ENCODE measurements at places on chromosomes 6 and 20.

GRCh38 chr6:37864250-37864649 lies 44.7 kb downstream of the ZFAND3 start:
- no peak for DNase-seq

DNA sequence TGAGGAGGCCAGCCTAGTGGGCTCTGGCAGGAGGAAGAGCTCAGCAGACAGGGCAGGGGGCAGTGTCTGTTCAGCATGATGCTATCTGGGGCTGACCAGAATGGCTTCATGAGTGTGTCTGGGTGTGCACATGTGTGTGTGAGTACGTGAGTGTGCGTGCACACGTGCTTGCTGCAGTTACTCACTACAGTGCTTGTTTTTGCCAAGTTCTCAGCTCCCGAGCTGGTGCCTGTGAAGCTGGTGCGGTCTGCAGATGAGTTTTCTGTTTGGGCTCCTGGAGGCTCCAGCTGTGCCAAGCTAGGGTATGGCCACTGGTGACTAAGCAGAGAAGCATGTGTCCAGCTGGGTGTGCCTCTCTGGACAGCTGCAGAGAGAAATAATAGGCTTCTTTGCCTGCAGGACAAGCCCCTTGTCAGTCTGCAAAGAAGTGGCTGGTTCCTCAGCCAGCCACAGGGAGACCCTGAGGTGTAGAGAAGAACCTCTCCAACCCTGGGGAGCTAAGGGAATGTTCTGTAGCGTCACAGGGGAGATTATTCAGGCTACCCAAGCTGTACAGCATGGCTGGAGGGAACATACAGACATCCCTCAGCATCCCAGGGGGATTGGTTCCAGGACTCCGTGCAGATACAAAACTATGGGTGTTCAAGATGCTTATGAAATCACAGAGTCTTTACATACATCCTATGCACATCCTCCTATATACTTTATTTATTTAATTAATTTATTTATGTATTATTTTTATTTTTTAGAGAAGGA lies 40.2 kb upstream of the FAM50B start:
- no peak for DNase-seq

DNA sequence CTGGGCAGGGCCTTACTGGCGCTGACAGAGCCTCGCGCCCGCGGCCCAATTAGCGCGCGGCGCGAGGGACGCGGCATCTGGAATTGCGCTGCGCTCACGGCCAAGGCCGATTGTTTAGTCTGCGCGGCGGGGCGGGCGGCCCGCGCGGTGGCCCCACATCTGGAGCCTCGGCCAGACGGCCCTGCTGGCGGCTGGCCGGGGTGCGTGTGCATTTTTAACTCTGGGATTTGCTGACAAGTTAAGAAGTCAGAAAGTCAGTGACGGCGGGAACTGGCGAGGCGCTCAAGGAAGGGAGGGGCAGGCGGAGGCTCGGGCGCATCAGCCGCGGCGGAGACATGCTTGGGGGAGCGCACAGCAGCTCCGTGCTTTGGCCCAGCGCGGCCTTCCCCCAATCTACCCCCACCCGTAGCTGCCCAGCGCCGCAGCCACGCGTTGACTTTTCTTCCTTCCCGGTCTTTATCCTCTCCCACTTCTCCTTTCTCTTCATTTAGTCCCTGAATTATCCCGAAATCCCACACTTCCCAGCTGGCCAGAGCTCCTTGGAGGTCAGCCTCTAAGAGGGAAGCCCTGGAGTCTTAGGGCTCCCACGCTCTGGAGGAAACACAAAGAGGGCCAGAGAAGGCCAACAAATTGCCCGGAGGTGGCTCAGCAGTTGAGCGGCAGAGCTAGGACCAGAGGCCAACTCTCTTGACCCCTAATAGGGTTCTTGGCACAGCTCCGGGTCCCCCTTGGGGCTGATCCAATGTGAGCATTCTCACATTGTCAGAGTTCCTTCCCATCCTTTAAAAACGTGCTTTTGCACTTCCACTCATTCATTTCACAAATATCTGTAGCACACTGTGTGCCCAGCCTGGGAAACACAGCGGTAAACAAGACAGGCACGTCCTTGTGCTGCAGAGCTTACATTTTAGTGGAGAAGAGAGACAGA lies 40.8 kb upstream of the FOXP4 start:
- peak; percentile 67 for DNase-seq

DNA sequence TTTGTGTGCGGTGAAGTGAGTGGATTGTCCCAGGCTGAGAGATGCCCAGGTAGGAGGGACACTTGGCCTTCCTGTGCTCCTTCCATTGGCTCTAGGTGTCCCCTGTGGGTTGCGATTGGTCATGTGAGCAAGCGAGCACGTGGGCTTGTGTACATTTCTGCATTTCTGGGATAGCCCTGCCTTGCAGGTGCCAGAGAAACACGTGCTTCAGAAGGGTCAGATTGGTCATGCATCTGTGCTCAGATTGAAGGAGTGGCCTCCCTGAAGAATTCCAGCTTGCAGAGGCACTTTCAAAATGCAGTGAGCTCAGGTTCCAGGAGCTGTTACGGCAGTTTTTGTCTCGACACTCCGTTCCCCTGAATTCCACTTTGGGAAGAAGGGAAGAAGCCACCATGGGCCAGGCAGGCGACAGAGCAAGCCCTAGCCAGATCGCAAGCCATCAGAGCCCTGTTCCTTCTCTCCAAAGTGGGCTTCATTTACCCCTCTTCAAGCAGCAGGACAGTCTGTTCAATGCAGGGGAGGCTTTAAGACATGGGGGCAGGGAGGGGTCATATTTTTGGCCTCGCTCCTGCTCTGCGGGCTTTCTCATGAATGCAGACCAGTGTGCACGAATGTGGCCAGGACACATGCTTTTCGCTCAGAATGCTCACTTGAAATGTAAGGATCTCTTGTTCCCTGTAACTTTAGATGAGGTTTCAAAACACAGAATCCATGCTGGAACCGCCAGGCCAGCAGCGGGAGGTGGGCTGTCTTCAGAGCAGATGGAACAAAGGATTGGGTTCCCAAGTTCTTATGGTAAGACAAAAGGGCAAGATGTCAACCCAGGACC lies 78.6 kb upstream of the AKAP12 start:
- peak; percentile 72 for DNase-seq

DNA sequence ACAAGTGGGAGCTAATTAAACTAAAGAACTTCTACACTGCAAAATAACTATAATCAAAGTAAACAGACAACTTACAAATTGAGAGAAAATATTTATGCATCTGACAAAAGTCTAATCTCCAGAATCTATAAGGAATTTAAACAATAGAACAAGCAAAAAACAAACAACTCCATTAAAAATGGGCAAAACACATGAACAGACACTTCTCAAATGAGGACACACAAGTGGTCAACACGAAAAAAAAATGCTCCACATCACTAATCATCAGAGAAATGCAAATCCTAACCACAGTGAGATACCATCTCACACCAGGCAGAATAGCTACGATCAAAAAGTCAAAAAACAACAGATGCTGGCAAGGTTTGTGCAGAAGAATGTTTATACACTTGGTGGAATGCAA lies 36.2 kb downstream of the STMND1 start:
- no peak for DNase-seq

Measured in NCI-H1105 treated with DMSO at 0.1 percent for 48 hours (cell line).